ENCODE measurements at places on chromosomes 12 and 14.
A peak's percentile ranks its signal among the peaks of the same experiment; 100 is the strongest.

GRCh38 chr14:93953739-93954515 lies 22.4 kb downstream of the ASB2 start:
- peak; percentile 50 for DNase-seq

DNA sequence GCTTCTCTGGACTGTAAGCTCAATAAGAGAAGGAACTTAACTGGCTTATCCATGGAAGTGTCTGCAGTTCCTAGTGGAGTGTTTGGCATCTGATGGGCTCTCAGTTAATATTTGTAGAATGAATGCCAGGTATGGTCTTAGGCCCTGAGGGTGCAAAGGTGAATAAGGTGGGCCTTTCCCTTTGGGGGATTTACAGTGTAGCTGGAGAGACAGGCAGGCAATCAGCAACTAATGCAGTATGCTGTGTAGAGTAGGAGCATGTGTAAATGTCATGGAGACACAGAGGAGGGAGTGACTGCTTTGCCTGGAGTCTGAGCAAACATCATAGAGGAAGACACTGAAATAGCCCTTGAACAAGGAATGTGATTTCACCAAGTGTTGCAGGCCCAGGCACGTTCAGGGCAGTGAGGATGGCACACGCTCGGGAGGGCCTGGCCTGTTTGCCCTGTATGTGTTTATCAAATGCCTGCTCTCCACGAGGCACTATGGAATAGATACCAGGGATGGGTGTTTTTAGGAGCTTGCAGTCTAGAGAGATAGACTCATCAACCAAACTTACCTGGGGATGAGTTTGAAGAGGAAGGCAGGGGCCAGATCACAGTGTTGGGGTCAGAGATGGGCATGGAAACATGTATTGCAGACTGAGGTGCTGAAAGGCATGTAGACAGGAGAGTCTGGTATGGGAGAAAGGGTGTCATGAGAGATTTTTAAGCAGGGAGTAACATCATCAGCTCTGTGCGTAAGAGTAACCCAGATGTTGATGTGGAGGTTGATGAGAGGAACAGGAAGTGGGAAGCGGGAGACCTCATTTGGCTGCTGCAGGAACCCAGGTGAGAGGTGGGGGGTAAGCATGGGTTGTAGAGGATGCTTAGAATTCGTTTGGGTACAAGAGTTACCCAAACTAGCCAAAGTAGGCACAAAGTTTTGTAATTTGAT lies 54.1 kb downstream of the PLXNC1 start:
- DNase-seq, result no peak

DNA sequence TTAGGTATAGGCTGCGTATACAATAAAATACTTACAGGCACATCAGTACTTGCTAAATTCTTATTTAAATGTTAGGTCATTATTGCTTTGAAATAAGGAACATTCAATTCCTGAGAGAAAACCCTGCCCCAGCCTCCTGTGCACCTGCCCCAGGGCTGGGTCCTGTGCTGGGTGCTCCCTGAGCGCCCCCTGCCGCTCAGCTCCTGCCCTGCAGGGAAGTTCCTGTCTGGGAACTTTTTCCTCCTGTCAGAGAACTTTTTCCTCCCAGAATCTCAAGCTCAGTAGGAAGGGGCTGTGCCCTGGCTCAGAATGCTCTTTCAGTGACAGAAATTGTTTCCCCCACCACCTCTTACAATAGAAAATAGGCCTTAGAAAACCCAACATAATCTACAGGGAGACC lies 751.1 kb downstream of the TMEM121 start:
- peak; percentile 56 for DNase-seq

GRCh38 chr14:50064993-50065392 lies 51.4 kb downstream of the VCPKMT start:
- peak; percentile 61 for DNase-seq

GRCh38 chr12:113065126-113066007 lies 8.8 kb downstream of the DTX1 start:
- no peak for DNase-seq

DNA sequence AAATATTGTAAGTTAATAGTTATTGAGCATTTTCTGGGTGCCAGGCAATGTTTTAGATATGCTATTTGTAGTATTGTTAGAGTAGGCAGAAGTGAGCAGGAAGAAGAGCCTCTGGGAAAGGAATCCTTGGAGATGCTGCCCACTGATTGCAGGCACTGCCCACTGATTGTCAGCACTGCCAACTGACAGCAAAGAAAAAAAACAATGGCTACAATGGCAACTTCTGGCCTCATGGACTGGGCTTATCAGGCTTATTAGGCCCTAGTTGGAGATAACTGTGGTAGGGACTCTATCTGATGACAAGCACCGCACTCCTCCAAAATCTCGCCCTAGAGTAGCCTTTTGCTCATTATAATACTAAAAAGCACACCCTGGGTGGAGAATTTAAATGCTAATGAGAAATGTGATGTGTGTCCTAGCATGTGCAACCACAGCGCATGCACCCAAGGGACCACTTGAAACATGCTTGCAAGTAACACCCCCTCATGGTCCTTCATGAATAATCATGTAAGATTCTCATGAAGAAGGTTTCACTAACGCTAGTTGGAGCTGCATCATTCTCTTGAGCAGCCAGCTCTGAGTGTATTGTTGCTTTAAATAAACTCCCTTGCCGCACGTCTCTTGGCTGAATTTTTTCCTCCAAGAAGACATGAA lies 103.5 kb upstream of the PPP4R3A start:
- no peak for DNase-seq

DNA sequence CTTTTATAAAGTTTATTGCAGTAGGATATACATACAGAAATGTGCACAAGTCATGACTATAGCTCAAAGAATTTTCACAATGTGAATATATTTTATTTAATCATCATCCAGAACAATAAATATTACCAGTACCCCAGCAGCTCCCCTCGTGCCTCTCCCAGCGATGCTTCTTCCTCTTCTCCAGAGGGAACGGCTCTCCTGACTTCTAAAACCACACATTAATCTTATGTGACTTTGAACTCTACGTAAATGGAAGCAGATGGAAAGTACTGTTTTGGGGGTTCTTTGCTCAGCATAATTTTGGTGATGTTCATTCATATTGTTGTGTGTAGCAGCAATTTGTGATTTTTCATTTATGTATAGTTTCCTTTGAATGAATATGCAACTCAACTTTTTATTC lies 4.6 kb upstream of the SLC8A3 start:
- no peak for DNase-seq

GRCh38 chr14:67497716-67498115 lies 9.2 kb upstream of the TMEM229B start:
- no peak for DNase-seq

DNA sequence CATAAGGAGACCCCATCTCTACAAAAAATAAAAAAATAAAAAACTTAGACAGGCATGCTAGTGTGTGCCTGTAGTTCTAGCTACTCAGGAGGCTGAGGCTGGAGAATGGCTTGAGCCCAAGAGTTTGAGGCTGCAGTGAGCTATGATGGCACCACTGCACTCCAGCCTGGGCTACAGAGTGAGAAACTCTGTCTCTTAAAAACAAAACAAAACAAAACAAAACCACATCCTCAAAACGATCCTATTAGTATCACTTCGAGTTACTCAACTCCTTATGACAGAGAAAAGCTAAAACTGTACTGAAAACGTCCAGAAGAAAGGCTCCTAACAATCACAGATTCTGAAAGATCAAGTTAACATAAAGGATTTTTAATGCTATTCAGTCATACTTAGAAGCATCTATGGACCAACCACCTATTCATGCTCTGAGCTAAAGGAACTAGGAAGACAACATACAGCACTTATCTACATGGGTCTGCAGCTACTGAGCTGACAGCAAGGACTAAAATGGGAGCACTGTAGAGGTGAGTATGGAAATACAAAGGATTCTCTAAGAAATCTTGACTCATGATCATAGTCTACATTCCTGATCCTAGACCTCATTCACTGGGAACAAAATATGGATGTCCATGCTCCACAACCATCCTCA lies 75.3 kb upstream of the DUSP6 start:
- DNase-seq, result no peak

- DNase-seq, result no peak
Observed at GRCh38 chr14:35807131-35807961, 1.7 kb downstream of the RALGAPA1 start.

- no peak for DNase-seq
Observed at GRCh38 chr12:25690996-25691864, 138.1 kb upstream of the LMNTD1 start.

DNA sequence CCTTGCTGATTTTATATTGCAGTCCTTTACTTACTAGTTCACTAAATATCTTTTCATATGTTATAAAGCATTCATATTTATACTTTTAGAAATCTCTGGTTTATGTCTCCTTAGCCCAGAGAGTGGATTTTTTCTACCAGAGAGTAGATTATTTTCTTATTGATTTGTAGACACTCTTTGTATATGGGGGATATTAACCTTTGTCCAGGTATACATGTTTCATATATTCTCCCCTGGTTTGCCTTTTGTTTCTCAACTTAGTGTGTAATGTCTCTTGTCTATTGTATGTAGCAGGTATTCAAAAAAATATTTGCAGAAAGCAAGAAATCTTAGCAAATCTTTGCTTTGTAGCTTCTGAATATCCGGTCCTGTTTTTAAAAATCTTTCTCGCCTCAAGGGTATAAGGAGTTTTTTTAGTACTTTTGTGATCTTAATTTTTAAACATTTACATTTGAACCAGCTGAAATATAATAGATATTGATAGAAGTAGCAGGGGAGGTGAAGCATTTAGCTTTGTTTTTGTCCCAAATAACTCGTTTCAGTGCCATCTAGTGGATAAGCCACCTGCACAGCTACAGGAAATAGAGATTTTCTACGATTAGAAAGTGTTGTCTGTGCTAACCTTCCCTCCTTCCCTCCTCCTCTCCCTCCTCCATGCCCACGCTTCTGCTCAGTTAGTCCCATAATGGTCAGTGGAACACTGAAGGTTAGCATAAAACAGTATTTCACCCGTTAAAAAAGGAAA lies 97.0 kb downstream of the PHETA1 start:
- no peak for DNase-seq

GRCh38 chr12:50550530-50551223 lies 45.9 kb downstream of the DIP2B start:
- no peak for DNase-seq

DNA sequence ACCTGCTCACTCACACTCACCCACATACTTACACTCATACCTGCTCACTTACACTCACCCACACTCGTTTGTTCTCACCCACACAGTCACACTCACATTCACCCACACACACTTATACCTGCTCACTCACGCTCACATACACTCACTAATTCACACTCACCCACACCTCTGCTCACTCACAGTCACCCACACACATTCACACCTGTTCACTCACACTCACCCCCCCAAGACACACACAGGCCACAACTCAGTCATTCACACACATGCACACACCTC lies 436.2 kb downstream of the BCL11B start:
- no peak for DNase-seq

GRCh38 chr12:122304924-122305323 lies 38.6 kb upstream of the VPS33A start:
- no peak for DNase-seq

DNA sequence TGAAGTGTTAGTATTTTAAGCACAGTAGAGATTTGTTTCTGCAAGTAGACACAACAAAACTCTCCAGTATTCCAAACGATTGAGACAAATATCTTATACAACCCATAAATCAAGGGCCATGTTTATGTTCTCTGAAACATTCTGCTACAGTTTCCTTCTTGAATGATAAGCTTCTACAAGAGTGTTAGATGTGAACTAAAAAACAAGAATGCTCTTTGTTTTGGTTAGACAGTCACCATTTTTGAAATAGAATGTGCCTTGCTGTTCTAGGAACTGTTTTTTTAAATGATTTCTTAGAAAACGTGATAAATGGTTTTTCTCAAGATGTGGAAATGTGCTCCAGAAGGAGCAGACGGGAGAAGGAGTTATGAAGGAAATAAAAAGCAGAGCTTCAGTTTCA lies 1656.3 kb upstream of the FLRT2 start:
- DNase-seq, result no peak

- no peak for DNase-seq
Observed at GRCh38 chr12:108589028-108589839, 8.7 kb downstream of the TMEM119 start.

DNA sequence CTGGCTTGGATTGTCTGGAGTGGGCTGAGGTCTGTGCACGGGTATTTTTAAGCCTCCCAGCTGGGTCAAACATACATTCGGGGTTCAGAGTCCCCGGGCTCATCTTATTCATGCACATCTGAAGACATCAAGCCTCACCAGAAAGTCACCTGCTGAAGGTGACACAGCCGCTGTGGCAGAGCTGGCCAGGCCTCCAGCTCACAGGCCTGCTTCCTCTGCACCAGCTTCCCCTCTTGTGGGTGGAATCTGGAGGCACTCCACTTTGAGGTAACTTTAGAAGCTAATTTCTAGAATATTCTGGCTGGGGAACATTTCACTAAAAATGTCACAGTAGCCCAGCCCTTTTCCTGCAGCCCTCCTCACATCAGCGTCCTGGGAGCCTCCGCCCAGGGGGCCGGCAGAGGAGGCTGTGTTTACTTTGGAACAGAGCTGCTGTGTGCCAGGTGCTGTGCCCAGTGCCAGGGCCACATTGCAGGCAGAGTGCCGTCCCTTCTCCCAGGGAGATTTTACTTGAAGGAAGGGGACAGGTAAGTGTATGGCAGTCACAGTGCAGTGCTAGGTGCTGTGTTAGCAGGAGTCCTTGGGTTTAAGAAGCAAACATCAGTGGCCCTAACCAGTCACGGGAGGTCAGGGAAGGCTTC lies 62.2 kb downstream of the TSPAN11 start:
- no peak for DNase-seq

DNA sequence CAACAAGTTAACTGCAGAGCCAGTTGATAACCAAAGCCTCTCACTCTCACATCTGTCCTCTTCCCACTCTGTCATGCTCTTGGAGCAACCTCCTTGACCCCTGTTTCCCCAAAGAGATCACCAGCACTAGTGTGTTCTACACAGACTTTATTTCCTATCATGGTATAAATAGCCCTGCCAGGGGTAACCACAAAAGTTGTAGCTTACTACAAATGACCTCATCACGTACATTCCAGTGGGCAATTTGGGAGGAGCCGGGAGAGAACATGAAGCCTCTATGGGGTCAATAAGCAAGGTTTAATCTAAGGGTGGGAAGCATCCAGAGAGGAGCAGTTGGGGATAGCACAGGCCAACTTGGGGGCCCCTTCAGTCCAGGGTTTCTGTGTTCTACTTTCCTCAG lies 186.5 kb downstream of the KCNA5 start:
- no peak for DNase-seq

GRCh38 chr14:44700694-44701093 lies 193.6 kb upstream of the FSCB start:
- no peak for DNase-seq

GRCh38 chr14:68000511-68000910 lies 180.9 kb downstream of the RAD51B start:
- no peak for DNase-seq

DNA sequence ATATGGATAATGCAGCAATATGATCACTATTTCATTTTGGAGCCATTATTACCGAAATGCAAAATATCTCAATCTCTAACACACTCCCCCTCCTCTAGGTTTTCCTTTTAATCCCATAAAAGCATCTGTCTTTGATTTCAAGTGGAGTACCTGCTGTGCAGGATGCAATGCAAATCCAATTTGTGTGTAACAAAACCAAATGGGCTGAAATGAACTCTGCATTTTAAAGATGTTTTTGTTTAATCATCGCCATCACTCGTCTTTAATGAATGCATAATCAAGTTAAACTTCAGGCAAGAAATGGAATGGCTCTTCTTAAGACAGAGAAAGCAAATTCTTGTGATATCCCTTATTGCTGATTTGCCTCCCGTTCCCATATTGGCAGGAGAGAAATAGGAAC lies 114.3 kb downstream of the SLC15A5 start:
- no peak for DNase-seq

Measured in activated T-cell treated with anti-CD3 and anti-CD28 coated beads, Interleukin-2, amount 50 U/mL, for 48 hours (primary cell).